Osteocyte (in vitro differentiated cells): ENCODE measurements at places on chromosomes 2 and 18. TPM values are rescaled to one million over a fixed set of nuclear protein-coding genes. Genes with fewer than 3 reads are reported as not detected.

DNA sequence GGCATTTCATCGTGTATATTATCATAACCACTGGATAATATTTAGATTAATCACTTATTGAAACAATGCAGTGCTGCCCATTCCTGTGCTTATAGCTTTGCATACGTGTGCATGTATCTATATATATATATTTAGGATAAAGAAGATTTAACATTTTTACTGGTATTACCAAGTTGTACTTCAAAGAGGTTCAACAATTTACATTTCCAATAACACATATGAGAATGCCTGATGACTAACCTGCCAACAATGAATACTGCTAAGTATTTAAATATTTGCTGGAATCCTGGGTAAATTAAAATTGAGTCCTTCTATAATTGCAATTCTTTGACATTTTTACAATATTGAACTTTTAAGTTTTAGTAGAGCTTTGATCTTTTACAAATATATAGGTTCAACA is 111.4 kb downstream of the SLC39A10 start:
- H3K36me3 ChIP-seq, result peaks cover 2% of the 10 kb centered on the region
- H3K27me3 ChIP-seq, result no peaks in the 10 kb centered on the region
- no peaks in the 10 kb centered on the region for H3K4me1 ChIP-seq

DNA sequence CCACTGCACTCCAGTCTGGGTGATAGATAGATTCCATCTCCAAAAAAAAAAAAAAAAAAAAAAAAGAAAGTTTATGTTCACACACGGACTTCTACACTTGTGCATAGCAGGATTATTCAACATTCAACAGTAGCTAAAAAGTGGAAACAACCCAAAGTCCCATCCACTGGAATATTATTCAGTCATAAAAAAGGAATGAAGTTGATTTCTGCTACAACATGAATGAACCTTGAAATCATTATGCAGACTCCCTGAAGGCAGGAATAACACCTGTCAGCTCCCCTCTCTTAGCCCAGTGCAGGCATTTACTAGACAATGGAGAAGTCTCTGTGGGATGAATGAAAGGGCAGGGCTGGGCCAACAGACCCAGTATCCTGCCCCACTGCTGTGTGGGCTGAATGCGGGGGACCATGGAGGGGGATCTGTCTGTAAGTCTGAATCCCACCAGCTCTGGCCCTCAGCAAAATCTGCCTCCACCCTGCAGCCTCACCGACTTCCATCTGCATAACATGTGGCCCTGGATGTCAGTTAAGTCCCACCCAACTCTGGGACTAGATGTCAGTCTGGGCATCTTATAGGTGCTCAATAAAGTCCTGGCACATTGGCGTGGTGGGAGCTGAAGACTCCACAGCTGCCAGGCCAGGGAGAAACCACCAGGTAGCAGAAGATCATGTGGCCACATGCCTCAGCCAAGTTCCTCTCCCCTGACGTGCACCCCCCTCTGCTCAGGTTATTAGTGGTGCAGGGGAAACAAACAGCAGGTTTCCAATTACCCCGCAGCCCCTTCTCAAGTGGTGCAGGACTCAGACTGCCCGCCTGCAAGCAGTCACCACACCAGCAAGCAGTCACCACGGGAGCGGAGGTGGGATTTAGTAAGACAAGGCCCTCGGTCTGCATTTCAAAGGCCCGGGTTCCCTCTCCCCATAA is 8.9 kb downstream of the ZFP36L2 start:
- H3K27ac ChIP-seq, result peak overlapping the region; percentile 98
- H3K4me1 ChIP-seq, result peaks cover 52% of the 10 kb centered on the region
- no peaks in the 10 kb centered on the region for H3K27me3 ChIP-seq
- peak overlapping the region; percentile 77 for H3K4me3 ChIP-seq
- H3K36me3 ChIP-seq, result peaks cover 4% of the 10 kb centered on the region

Gene CNRIP1
- 33.9 and 35.9 TPM in 2 replicates for total RNA-seq

Gene PSMA8
- total RNA-seq, result not detected in 2 replicates

Gene FBXO41
- 1.6 and 2.0 TPM in 2 replicates for total RNA-seq

Gene IL18RAP
- total RNA-seq, result not detected in 2 replicates
